Iris pigment epithelial cell (primary cell): ENCODE measurements at places on chromosomes 3 and 15.

DNA sequence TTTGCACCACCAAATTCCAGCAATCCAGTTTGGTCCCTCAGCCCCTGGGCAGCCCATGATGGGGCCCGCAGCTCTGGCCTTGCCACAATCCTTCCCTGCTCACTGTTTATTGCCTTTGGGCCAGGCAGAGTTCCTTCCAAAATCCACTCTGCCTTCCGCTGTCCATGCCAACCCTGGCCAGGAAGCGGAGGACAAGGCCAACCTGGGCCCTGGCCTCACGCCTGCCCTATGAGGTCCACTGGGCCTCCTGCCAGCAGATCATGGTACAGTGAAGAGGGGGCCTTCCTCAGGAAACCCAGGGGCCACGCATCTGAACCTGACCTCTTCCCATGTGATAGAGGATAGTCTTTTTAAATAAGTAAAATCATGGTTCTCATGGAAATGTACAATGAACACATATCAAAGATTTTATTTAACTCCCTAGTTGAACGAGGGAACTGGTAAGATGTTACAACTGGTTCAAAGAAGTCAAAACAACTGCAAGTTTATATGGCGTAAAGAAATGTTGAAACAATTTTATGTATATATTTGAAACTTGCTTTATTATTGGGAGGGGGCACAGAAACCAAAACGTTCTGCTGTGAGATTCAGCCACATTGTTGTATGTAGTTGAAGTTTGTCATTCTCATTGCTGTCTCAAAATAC is 95.8 kb upstream of the TNFAIP8L3 start:
- no peak for DNase-seq

- DNase-seq: peak; percentile 69
These were observed 165.0 kb downstream of the FRMD5 start for GRCh38 chr15:44029940-44030568.

DNA sequence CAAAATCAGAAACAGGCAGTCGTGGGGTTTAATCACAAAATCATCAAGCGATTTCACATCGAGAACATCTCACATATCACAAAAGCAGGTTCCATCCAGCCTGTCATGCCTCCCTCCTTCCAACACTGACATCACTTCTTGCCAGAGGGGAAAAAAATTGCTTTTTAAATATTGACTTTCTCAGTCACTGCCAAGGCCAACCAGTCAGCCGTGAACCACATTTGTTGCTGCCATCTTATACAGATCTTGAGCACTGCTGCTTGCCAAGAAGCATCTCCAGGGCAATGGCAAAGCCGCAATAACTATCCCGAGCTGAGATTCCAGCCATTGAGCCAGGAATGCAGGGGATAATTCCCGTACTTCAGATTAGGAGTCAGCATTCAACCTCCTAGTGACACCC is 174.6 kb downstream of the ANXA2 start:
- DNase-seq: no peak

DNA sequence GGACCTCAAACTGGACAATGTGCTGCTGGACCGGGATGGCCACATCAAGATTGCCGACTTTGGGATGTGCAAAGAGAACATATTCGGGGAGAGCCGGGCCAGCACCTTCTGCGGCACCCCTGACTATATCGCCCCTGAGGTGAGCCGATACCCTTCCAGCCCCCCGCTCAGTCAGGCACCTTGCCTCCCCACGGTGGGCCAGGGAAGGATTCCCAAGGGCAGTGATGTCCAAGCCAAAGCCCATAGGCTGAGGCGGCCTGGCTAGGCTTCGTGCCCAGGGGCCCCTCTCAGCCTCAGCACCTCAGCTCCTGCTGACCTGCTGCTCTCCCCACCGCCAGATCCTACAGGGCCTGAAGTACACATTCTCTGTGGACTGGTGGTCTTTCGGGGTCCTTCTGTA is 27.7 kb downstream of the PRKCD start:
- DNase-seq: no peak

DNA sequence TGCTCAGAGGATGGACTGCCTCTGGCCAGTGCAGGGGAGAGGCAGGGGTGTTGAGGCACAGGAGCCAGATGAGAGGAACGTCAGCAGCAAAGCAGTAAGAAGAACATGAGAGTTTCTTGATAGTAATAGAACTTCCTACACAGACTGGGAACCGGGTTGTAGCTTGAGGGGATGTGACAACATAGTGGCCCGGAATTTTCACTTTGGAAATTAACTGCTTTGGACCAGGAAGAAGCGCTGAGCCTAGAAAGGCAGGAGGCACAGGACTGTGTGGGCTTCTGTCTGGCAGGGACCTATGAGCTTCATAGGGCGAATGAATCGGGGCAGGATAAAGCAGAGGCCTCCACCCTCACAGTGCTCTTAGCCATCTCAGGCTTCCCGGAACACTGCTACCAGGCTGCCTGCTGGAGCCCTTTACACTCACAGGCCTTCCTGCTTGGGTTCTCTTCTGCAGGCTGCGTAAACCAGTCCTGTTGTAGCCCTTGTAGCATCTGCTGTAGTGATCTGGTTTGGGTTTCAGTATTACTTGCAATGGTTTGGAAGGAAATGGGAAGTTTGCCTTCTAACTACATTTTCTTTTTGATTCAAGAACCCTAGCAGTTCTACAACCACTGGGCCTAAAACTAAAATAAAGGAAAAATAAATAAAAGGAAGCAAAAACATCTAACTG is 3.3 kb upstream of the ADPGK start:
- no peak for DNase-seq

DNA sequence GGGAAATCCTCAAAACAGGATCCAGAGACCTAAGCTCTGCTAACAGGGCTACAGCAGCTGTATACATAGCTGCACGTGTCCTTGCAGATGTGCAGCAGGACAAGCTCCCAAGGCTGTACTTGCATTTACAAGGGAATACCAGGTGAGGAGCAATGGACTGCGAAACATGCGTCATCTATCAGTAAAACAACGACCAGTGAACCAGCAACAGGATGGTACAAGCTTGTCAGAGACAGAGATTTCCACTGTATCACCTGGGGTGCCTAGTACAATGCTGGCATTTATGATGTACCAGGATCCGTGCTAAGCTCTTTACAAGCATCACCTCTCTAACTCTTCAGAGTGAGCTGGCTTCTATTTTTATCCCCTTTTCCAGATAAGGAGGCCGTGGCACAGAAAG is 227.3 kb downstream of the FOXP1 start:
- no peak for DNase-seq

DNA sequence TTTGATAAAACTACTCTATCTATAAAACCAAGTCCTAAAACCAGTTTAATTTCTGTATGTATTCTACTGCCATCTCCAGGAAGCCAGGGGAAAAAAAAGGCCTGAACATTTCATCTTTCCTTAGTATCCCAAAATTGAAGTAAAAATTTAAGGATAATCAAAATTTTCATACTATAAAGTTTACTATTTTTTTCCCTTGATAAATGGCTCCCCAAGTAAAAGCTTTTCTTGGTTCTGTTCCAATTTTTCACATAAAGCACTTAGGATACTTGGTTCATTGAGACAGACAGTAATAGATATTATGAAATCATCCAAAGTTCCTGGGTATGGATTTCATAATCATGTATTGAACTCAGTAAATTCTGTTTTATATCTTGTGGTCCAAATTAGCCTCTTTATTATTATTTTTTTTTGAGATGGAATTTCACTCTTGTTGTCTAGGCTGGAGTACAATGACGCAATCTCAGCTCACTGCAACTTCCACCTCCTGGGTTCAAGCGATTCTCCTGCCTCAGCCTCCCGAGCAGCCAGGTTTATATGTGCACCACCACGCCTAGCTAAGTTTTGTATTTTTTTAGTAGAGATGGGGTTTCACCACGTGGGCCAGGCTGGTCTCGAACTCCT is 34.5 kb downstream of the ICE2 start:
- DNase-seq: peak; percentile 49

GRCh38 chr15:25378501-25378901 is 60.3 kb downstream of the UBE3A start:
- DNase-seq: peak; percentile 16

DNA sequence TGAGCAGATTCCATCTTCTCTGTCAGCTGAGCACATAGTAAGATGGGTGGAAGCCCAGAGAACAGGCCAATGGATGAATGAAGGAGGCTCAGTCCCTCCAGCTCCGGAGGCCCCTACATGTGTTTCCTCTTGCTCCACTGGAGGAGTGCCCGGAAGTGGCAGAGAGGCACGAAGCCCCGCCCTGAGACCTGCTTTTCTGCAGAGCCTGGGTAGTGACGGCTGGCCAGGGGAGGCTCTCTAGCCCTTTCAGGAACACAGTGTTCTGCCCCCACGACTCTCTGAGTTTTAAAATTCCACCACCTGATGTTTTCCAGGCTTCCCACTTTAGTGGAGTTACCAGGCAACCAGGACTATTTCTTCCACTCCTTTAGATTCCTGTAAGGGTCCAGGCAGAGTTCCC is 149.4 kb upstream of the SLC6A11 start:
- no peak for DNase-seq

GRCh38 chr15:87669846-87670245 is 586.7 kb downstream of the NTRK3 start:
- DNase-seq: no peak

DNA sequence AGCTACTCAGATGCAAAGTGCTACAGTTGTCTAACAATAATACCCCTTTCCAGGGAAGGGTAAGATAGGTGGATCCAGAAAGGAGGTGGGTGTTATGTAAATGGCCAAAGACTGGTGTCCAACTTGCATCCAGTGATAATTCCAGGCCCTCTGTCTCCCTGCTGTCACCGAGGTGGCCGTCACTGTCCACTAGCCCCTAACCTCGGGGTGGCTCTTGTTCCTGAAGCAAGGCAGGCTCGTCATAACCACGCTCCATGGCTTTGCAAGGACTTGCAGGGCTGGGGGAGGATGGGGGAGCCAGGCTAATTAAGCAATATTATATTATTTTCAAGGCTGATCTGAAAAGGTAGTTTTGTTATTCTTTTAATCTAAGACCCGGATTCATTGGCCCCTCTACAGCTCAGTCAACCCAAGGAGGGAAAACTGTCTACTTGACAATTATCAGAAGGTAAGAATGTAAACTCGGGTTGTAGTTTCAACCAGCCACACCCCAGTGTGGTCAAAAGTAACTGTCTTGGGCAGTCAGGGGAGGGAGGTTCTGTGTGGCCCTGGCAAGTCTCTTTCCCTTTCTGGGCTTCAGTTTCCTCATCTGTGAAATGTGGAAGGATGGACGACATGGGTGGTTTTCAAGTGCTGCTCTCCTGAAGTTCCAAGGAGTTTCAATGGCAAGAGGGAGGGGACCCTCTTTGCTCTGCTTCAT is 220.1 kb upstream of the BHLHE40 start:
- DNase-seq: no peak

GRCh38 chr15:99016680-99017321 is 9.2 kb upstream of the PGPEP1L start:
- peak; percentile 58 for DNase-seq

GRCh38 chr15:64030123-64030522 is 16.2 kb downstream of the DAPK2 start:
- no peak for DNase-seq
